Thyroid gland (tissue), 4 donors: ENCODE measurements at places on chromosomes 2 and 18. TPM values are rescaled to one million over a fixed set of nuclear protein-coding genes. Genes with fewer than 3 reads are reported as not detected.

DNA sequence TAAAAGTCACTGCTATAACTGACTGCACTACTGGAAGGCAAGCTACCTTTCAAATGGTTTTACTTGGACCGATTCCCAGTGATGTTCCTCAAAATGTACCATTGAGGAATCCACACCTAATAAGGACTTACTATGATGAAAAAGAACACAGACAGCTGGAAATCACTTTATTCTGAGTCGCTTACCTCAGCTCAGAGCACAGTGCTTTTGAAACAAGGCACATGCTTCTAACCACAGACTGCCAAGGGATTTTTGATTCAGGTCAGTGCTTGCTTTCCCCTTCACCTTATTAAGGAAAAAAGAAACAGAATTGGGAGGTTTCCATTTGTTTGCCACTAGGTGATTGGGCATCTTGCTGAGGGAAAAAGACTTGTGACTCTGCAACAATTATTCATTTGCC is 707.5 kb upstream of the FSHR start:
- H3K4me1 ChIP-seq = no peaks in the 10 kb centered on the region
- no peaks in the 10 kb centered on the region for H3K27me3 ChIP-seq
- no peak overlapping the region for H3K4me3 ChIP-seq
- DNase-seq = no peak
- H3K36me3 ChIP-seq = no peaks in the 10 kb centered on the region
- no peak overlapping the region for H3K27ac ChIP-seq

DNA sequence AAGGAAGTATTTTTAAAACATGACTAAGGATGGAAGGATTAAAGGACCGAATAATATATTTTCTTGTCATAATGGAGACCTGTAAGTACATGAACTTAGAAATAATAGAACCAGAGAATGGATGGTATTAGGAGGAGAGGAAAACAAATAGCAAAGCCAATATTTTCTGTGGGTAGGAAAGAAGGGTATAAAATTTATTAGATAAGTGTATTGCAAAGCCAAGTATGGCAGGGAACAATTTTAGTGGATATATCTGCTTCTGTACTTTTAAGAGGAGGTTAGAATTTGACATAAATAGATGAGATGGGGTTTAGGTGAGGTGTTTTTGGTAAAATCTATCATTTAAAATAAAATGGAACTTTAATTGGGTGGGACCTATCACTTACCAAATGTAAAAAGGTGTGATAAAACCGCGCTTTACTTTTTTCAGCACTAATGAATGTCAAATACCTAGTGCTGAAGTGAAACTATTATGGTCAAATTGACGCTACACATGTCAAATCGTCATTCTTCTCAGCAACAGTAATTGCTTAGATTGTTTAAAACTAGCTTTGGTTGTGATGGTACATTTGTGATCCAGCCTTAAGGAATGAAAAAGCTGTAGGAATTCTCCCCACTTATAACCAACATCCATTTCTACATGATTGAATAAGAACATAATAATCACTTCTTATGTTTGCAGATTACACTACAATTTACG is 78.1 kb upstream of the ZEB2 start:
- H3K4me1 ChIP-seq = no peaks in the 10 kb centered on the region
- H3K36me3 ChIP-seq = no peaks in the 10 kb centered on the region
- no peak overlapping the region for H3K27ac ChIP-seq
- H3K4me3 ChIP-seq = no peak overlapping the region

- no peaks in the 10 kb centered on the region for H3K27me3 ChIP-seq
- H3K27ac ChIP-seq = no peak overlapping the region
- no peaks in the 10 kb centered on the region for H3K36me3 ChIP-seq
- H3K4me1 ChIP-seq = peaks cover 7% of the 10 kb centered on the region
Measured at GRCh38 chr2:96143848-96144480, 1.3 kb downstream of the DUSP2 start.

Gene KIF5C
- 2.3 TPM for total RNA-seq

DNA sequence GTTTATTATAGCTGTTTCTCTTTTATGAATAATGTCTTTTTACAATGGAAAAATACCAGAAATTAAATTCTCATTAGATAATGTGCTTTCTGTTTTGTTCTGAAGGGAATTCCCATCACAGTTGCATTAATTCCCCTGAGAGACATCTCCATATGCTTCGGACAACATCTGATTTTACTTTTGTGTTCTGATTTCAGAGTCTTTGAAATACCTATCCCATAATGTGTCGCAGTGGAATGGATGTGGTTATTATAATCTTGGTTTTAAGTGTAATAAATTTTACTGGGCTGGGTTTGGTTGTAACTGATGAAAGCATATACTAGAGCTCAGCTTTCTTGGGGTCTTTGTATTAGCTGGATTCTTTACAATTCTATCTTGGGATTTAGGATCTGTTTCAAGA is 12.5 kb downstream of the SPTBN1 start:
- no peaks in the 10 kb centered on the region for H3K27me3 ChIP-seq
- DNase-seq = no peak
- no peak overlapping the region for H3K4me3 ChIP-seq
- no peaks in the 10 kb centered on the region for H3K36me3 ChIP-seq

Gene CCDC102B
- total RNA-seq = 16.6 TPM

Gene DSC3
- total RNA-seq = 1.5 TPM

Gene CCDC85A
- total RNA-seq = 36.4 TPM

Gene UGT1A10
- not detected for total RNA-seq

DNA sequence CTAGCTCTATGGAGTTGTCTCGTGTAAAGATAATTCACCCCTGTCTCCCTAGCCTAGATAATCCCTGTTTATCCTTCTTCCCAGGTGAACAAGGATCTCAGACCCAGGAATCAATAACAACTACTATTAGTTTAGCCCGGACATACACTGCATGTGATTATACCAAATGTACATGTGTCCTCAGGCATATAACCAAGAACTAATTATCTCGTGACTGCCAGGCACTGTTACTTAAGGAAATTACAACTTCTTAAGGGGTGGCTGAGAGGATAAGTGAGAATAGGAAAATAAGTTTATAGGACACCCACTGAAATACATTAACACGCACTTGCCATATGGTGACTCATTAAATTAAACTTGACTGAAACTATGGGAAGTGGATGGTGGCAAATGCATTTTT is 126.6 kb downstream of the CNTNAP5 start:
- DNase-seq = no peak
- H3K36me3 ChIP-seq = no peaks in the 10 kb centered on the region
- H3K4me3 ChIP-seq = no peak overlapping the region
- H3K4me1 ChIP-seq = no peaks in the 10 kb centered on the region
